ENCODE measurements at places on chromosomes 11 and 22.

DNA sequence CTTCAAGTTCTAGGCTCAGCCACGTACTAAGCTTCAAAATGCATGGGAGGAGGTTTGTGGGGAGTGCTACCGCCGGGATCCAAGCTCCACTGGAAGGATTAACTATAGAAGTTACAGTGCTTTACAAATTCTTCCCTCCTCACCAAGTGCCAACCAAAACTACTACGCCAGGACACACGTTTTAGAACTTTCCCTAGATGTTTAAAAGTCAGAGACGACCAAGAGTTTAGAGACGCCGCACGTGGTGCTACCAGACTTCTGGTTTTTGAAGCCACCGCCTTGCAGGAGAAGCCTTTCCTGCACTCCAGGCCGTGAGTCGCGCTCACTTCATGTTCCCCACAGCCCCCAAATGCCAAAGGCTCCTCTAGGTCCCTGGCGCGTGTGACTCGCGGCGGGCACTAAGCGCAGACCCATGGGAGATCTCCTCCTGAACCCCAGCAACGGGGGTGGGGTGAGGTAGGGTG, 734 bp downstream of the SNU13 start:
- no peak for DNase-seq

- DNase-seq = no peak
These were observed 1278.4 kb upstream of the TENM4 start for GRCh38 chr11:80719292-80719646.

GRCh38 chr11:62233730-62234129, 8.3 kb upstream of the SCGB1D2 start:
- no peak for DNase-seq

DNA sequence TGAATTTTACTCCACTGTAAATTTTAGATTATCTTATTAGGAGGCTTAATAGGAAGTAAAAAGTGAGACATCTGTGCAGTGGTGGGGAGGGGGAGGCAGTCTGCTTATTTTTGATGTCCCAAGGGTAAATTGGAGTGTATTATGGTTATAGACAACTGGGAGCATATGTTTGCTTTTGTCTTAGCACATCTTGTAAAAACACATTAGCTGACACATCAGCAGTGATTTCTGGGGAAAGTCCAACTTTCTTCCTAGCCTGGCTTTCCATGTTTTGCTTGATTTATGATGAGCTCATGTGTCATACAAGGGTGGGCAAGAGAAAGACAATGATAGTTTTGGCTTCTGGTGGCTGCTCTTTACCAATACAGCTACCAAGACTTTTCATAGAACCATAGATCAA, 4.0 kb downstream of the ANO3 start:
- DNase-seq = no peak

GRCh38 chr11:1228101-1228821, 5.4 kb downstream of the MUC5B start:
- DNase-seq = no peak

GRCh38 chr11:23284631-23285030, 424.4 kb upstream of the CCDC179 start:
- DNase-seq = no peak

DNA sequence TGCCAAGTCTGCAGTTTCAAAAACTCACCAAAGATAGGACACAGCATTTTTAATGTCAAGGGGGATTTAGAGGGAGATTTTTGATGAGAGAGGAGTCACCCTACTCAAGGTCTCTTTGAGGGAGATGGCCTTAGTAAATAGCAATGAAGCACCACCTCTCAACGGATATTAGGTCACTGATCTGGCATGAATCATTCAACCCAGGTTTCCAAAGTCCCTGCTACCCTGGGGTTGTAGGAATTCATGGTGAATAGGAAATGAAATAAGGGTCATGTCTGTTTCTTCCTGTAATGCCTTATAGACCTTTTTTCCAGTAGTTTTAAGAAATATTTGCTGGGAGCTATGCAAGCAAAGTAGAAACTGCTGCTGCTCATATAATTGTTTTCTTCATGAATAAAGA, 2154.9 kb downstream of the LRRC4C start:
- no peak for DNase-seq

DNA sequence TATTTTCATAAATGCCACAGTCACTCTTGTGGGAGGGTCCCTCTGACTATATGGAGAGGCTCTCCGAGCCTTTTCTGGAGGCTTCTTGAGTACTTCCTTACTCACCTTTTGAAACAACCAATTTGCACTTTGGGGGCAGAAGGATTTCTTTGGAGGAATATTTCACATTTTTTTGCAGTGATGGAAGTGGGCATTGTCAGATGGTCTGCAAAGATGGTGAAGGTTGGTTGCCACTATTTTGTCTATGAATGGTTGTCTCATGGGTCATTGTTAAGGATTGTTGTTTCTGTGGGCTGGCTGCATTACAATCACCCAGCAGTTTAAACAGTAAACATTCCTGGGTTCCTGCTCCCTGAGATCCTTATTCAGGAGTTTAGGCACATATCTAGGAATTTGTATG, 388.2 kb downstream of the TMEM135 start:
- DNase-seq = no peak

- no peak for DNase-seq
These were observed 1114.2 kb upstream of the RAG2 start for GRCh38 chr11:37712251-37712650.

DNA sequence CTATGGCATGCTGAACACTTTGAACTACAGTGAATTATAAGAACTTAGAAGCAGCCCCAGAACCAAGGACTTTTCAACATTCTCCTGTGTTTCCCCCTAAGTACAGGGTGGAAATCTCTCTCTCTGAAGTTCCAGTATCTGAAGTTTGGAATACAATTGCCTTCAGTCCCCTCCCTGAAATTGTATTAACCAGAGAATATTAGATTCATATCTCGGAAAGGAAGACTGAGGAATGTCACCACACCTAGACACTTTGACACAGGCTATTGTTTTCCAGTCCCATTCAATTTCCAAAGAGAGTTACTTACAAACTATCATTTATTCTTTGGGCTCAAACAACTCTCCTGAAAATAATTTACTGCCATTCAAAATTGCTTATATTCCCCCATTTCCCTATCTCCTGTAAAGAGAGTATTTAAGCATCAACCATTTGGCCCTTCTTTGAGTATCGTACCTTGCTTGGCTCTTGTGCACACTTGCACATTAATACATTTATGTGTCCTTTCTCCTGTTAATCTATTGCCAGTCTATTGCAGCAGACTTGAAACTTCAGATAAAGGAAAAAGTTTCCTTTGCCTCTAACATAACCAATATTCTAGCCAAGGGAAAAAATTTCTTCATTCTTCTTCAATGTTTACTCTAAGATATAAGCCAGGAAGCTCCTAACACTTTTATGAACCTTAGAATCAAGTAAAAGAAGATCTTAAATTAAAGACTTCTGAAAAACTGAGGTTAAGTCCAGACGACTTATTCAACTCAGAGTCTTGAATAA, 402.4 kb upstream of the DDI1 start:
- no peak for DNase-seq

GRCh38 chr11:92302770-92303169, 78.2 kb downstream of the FAT3 start:
- DNase-seq = no peak

Measured in naive thymus-derived CD4-positive, alpha-beta T cell (primary cell).